Stimulated activated CD4-positive, alpha-beta T cell treated with anti-CD3 and anti-CD28 coated beads, TNF-alpha, amount 100 ng/mL, for 48 hours (primary cell): ENCODE measurements at places on chromosomes 2 and 18.

- no peak for DNase-seq
These were observed 111.8 kb upstream of the DCC start for GRCh38 chr18:52228166-52228565.

- DNase-seq: no peak
These were observed 337.1 kb downstream of the DYSF start for GRCh38 chr2:71790226-71791060.

- no peak for DNase-seq
These were observed 41.4 kb upstream of the EHBP1 start for GRCh38 chr2:62663920-62664795.

GRCh38 chr2:60007671-60008070, 545.8 kb downstream of the BCL11A start:
- no peak for DNase-seq
